ENCODE measurements at places on chromosomes 2 and 18.

- DNase-seq: no peak
Measured at GRCh38 chr2:56502616-56503015, 318.8 kb downstream of the CCDC85A start.

GRCh38 chr2:9091811-9092210 lies 88.3 kb upstream of the MBOAT2 start:
- no peak for DNase-seq

DNA sequence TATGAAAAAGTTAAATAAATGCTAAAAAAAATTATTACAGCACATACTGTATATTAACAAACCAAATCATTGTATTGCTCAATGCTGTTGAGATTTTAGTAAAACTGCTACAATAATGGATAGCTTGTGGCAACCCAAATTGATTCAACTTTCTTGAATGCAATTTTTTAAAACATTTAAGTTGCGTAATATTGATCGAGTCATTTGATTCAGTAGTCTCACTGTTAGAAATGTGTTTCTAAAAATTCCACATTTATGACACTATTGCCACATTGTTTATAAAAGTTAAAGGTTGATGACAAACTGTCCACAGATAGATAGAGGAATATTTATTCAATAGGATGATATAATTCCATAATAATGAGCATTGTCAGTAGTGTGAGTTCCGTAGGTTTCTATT lies 640.7 kb upstream of the CRIM1 start:
- DNase-seq: no peak

DNA sequence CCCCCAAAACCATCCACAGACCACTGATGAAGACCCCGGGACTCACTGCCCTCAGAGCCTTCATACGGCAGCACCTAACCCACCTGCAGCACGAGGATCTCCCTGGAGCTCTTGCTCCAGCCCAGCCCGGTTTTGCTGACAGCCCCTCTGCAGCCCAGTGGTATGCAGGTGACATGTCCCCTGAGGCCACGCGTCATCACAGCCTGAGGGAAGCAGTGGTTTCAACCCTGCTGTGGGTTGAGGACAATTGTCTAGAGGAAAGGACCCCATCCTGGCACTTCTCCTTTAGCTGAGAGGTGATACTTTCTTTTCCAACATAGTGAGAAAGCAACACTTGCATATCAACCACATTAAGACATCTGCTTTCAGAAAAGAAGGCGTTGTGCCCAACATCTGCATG lies 134.0 kb downstream of the SEPTIN10 start:
- DNase-seq: no peak

DNA sequence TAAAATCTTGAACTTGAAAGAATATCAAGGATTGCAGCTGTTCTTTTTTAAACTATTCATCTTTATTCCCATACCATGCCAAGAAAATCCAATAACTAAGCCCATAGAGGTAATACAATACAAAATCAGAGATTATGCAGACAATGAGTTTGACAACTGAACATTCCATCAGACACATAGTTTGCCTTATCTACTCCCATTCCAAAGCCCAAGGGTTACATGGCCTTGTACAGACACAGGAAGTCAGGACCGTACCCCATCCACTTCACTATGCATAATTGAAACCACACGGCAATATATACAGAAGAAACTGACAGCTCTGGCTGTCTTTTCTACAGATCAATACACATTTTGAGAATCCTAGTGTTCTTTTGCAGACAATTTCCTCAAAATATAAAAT lies 181.3 kb downstream of the TMX3 start:
- no peak for DNase-seq

GRCh38 chr2:79009388-79009787 lies 16.1 kb upstream of the REG3G start:
- DNase-seq: no peak

GRCh38 chr2:194556629-194557028 lies 1100.4 kb upstream of the SLC39A10 start:
- no peak for DNase-seq

DNA sequence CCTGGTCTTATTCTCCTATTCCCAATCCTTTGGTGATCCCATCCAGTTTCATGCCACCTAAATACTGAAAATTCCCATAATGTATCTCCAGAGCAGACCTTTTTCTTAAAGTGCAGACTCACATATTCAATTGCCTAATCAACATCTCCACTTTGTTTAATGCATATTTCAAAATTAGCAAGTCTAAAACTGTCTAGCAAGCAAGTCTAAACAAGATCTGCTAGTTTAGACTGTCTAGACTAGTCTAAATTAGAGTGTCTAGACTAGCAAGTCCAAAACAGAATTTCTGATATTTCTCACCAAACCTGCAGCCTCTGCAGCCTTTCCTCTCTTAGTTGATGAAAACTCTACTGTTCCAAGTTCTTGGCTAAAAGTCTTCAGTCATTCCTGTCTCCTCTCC lies 44.6 kb downstream of the THUMPD2 start:
- DNase-seq: no peak

- DNase-seq: no peak
Measured at GRCh38 chr2:10306901-10307463, 4.3 kb downstream of the HPCAL1 start.

DNA sequence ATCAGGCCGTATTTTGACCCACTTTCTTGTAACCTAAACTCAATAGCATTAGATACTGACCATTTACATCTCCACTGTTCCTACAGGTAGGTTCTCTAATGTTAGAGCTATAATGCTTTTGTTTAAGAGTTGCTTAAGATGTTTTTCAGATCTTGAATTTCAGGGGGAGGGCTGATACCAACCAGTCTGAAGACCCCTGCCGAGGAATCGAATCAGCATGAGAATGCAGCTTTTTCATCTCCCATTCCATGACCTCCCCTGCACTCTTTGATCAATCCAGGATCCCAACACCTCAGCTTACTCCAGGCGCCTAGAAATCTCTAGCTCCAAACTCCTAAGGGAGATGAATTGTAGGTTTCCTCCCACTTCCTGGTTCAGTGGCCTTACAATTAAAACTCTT lies 120.5 kb upstream of the MC4R start:
- DNase-seq: no peak

DNA sequence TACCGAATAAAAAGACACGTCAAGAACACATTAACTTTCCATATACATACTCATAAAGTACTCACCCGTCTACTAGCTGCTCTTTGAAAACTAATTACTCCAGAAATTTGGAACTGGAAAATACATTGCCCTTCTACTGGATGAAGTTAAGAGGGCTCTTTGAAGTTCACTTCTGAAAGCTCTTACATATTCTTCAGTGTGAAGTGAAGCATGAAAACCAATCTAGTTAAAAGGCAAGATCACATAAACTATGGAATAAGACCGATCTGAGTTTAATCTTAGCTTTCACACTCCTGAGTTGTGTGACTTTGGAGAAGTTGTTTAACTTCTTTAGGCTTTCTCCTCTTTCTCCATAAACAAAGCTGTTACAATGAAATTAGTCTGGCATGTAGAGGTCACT lies 38.5 kb downstream of the REV1 start:
- no peak for DNase-seq

DNA sequence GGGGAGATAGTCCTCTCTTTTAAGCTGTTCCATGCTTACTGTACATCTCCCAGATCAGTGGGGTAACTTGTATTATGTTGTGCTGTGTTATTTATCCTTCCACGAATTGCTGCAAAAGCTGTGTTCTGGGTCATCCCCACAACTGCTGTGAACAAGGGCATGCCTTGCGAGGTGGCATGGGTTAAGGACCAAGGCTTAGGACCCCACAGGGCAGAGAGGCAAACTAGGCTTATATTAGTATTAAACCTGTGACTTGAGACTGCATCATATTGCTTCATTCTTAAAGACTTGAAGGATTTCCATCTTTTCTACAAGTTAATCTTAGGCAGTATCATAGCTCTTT lies 19.9 kb downstream of the RND3 start:
- DNase-seq: no peak

- no peak for DNase-seq
Measured at GRCh38 chr18:22173221-22173927, 4.0 kb downstream of the GATA6 start.

DNA sequence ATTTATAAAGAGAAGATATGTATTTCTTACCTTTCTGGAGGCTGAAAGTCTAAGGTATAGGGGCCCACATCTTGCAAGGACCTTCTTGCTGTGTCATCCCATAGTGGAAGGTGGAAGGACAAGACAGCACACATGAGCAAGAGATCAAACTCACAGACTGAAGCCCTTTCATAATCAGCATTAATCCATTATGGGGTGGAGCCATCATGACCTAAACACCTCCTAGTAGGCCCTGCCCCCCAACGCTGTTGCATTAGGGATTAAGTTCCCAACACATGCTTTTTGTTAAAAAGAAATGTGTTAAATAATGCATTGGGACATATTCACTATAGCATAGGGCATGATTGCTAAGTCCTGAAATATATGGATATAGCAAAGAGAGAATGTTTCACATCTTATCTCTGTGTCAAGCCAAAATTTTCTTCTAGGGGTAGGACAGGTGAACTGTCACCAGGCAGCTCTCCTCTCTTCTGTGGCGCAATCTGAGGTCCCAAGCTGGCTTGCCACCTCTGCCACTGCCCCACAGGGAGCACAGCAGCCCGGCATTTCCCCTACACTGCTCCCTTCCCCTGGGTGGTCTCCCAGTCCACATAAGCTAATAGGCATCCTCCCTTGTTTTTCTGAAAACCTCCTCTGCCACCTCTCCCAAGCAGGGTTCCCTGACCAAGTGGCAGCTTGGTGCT lies 8.3 kb upstream of the CTIF start:
- no peak for DNase-seq

- DNase-seq: no peak
Measured at GRCh38 chr2:141654311-141654710, 476.5 kb downstream of the LRP1B start.

DNA sequence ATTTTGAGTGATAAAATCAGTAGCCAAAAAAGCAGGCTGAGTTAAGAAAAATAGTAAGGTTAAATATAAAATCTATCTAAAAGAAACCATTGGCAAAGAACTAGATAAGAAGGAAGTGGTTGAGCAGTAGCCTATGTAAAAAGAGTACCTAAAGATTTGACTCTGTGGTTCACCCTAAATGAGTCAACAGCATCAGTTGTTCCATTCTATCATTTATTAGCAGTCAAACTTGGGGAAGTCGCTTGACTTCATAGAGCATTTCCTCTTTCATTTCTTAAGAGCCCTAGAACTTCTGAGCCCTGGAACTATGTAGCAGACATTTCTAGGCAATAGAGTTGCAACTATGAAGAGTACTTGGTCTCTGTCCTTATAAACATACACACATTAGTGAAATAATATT lies 381.7 kb downstream of the NUP35 start:
- DNase-seq: no peak

GRCh38 chr18:22176420-22177326 lies 7.3 kb downstream of the GATA6 start:
- no peak for DNase-seq

GRCh38 chr2:135913727-135914365 lies 37.6 kb upstream of the MCM6 start:
- no peak for DNase-seq

- no peak for DNase-seq
Measured at GRCh38 chr2:11393711-11394236, 49.3 kb upstream of the ROCK2 start.

DNA sequence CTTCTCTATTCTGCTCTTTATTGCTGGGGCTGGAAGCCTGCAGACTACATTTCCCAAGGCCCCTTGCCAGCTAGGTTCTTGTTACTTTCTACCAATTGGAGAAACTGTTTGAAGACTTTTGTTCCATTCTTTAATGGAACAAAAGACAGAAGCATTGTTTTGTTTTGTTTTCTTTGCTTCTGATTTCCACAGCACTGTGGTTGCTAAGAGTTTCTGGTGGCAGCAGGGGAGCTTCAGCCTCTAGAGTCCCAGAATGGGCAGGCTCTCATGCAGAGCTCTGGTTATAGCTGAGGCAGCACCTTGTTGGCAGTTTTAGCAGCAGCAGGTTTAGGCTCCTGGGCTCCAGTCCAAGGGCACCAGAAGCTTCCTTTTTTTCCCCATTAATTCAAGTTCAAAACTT lies 234.3 kb downstream of the ETAA1 start:
- no peak for DNase-seq

GRCh38 chr2:131419441-131419840 lies 55.5 kb upstream of the RAB6D start:
- no peak for DNase-seq

DNA sequence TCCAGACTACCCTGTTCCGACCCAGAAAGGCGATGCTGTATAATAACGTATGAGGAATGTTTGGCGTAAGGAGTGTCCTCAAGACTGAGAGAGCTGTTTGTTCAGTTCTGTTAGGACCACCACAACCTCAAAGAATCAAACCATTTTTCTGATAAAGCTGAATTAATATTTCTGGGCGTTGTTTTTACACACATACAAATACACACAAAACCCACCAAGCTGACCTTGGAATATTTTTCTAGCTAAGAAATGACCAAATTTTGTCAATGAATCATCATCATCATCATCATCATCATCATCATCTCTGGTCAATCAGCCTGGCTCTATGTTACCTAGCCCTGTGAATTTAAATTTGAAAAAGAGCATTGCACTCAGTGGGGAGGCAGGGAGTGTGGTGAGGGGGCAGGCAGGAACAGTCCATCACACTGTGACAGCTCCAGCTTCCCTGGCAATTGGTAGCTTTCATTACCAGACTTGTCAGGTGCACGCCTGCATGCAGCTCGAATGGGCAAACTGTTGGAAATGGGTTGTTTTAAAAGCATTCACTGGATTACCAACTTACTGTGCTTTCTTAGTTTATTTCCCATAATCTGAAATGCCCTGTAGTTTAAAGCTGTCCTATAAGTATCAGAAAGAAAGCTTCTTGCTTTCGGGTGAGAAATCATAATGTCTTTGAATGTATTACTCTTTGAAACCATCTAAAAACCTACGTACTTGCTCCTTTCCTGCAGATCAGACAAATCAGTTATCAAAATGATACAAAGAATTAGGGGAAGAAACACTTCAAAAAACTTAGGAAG lies 6.9 kb upstream of the POU3F3 start:
- no peak for DNase-seq

GRCh38 chr2:84880645-84881521 lies at the start of gene TRABD2A:
Gene TRABD2A, minus strand, starts transcription at chr2:84881084. Its CDS starts 45 bp downstream, at chr2:84881039.
- no peak for DNase-seq

- no peak for DNase-seq
Measured at GRCh38 chr2:16716024-16716423, 50.4 kb upstream of the CYRIA start.

- no peak for DNase-seq
Measured at GRCh38 chr2:173544641-173545363, 190.1 kb downstream of the CDCA7 start.

DNA sequence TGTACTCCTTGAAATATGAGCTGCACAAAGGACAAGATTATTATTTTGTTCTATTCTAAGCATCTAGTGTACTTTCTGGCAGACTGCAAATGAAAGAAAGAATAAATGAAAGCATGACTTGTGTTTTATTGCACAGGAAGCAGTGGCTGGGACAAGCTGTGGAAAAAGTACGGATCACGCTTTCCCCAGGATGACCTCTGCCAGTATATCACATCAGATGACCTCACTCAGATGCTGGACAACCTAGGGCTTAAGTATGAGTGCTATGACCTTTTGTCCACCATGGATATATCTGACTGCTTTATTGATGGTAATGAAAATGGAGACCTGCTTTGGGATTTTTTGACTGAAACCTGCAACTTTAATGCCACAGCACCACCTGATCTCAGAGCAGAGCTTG lies 49.4 kb downstream of the HNMT start:
- no peak for DNase-seq
